AG09309 (cell line): ENCODE measurements at places on chromosomes 5 and 9.

- DNase-seq = peak; percentile 11
Measured at GRCh38 chr5:81838307-81838906, 87.5 kb upstream of the SSBP2 start.

GRCh38 chr5:8436924-8437323 is 568.0 kb downstream of the MTRR start:
- no peak for DNase-seq

DNA sequence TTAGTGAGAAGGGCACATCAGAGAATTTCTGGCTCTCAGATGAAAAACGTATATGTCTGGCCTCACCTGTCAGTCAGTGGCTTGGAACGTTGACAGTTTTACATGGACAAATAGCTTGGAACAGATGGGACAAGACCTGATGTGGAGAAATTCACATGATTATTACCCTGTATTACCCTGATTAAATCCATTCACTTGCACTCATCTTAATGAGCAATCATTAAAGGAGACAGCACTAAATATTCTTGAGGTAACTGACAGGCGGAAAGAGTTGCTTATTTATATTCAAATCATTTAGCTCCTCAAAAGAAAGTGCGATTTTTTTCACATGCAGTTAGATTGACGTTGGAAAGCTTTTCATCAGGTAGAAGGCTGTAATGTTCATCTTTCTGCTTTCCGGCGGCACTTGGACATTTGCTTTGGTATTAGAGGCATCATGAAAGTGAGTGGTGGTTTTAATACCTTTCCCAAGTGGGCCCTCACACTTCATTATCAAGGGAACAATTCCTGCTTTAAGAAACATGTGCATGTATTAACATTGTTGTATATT is 11.7 kb upstream of the TAS2R1 start:
- DNase-seq = no peak

- DNase-seq = no peak
Measured at GRCh38 chr5:35371951-35372426, 141.7 kb upstream of the PRLR start.

- no peak for DNase-seq
Measured at GRCh38 chr9:130368631-130369103, 76.1 kb upstream of the ASS1 start.

GRCh38 chr5:158032246-158032645 is 173.3 kb upstream of the CLINT1 start:
- no peak for DNase-seq

DNA sequence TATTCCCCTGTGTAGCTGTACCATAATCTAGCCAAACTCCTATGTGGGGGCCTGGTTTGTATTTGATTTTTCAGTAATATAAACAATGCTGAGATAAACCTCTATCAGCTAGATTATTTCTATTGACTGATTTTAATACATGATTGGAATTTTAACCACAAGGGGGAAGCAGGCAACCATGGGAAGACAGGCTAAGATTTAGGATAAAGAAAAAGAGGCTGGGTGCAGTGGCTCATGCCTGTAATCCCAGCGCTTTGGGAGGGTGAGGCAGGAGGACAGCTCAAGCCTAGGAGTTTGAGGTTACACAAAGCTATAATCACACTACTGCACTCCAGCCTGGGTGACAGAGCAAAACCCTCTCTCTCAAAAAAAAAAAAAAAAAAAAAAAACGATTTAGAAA is 18.1 kb upstream of the GPX3 start:
- DNase-seq = no peak
